ENCODE measurements at places on chromosomes 13 and 19.

DNA sequence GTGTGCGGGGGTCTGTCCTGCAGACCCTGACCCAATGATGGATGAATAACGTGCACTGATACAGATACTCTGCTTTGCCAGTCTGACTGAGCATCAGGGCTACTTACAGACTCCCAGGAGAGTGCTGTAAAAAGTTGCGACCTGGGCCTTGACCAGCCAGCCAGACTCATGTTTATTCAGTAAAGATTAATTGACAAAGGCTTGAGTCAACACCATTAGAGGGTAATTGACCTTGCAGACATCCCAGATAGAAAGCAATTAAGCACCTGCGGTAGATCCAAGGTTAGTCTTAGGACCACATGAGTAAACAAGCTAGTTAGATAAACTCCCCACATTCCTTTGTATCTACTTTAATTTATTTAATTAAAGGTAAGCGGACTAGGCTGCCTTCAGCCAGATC is 10.4 kb downstream of the NUDT19 start:
- peaks cover 68% of the 10 kb centered on the region for H3K36me3 ChIP-seq
- no peak overlapping the region for H3K4me3 ChIP-seq
- no peak overlapping the region for H3K27ac ChIP-seq

DNA sequence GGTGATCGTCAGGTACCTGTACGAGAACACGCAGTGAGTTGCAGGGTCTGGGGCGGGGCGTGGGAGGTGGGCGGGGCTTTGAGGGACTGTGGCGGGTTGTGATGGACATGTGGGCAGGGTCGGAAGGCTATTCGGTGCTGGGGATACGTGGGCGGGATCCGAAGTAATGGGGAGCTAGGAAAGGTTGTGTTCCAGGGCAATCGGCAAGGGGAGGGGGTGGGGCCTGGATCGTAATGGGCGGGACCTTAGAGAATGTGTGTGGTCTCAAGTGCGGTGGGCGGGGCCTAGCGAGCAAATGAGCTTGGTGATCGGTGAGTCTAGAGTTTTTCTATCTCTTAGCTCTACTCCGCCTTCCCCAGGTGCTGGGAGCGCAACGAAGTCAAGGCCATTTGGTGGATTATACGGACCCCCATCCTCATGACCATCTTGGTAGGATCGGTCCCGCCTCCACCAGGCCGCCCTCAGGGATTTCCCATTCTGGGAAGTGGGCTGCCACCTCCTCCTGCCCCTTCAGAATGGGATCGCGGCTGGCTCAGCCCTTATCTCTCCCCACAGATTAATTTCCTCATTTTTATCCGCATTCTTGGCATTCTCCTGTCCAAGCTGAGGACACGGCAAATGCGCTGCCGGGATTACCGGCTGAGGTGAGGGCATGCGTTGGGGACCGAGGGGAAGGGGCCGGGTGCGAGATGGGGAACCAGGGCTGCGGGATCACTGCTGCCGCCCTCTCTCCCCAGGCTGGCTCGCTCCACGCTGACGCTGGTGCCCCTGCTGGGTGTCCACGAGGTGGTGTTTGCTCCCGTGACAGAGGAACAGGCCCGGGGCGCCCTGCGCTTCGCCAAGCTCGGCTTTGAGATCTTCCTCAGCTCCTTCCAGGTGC is 9.6 kb downstream of the GIPR start:
- H3K27me3 ChIP-seq = peaks cover 5% of the 10 kb centered on the region
- peak; percentile 69 for DNase-seq
- H3K4me3 ChIP-seq = peak overlapping the region; percentile 79
- H3K4me1 ChIP-seq = peaks cover 17% of the 10 kb centered on the region
- peaks cover 4% of the 10 kb centered on the region for H3K36me3 ChIP-seq

DNA sequence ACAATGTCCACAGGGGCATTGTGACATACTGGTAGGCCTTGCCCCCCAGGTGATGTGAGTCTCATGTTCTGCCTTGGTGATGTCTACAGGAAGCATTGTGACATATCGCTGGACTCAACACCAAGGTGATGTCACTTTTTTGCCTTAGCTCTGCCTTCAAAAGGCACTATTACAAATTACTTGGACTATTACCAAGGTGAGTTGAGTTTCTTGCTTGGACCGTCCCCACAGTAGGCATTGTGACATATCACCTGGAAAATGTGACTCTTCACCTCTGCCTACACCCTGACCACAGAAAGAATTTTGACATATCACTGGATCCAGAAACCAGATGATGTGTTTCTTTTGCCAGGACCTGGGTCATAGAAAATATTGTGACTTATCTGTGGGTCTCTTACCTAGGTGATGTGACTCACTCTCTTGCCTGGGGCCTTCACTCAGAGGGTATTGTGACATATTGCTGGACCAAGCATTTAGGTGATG is 60.6 kb upstream of the ZNF724 start:
- H3K27ac ChIP-seq = no peak overlapping the region
- no peak for DNase-seq
- H3K4me1 ChIP-seq = no peaks in the 10 kb centered on the region

- H3K36me3 ChIP-seq = peaks cover 25% of the 10 kb centered on the region
Measured at GRCh38 chr19:47111006-47111621, 2.5 kb downstream of the ZC3H4 start.

- no peaks in the 10 kb centered on the region for H3K36me3 ChIP-seq
- no peak for DNase-seq
- H3K4me3 ChIP-seq = no peak overlapping the region
Measured at GRCh38 chr13:24119626-24120508, 40.7 kb upstream of the SPATA13 start.

GRCh38 chr13:75050419-75051046 is 431.4 kb downstream of the TBC1D4 start:
- DNase-seq = no peak
- no peaks in the 10 kb centered on the region for H3K36me3 ChIP-seq
- no peaks in the 10 kb centered on the region for H3K27me3 ChIP-seq
- no peaks in the 10 kb centered on the region for H3K4me1 ChIP-seq

DNA sequence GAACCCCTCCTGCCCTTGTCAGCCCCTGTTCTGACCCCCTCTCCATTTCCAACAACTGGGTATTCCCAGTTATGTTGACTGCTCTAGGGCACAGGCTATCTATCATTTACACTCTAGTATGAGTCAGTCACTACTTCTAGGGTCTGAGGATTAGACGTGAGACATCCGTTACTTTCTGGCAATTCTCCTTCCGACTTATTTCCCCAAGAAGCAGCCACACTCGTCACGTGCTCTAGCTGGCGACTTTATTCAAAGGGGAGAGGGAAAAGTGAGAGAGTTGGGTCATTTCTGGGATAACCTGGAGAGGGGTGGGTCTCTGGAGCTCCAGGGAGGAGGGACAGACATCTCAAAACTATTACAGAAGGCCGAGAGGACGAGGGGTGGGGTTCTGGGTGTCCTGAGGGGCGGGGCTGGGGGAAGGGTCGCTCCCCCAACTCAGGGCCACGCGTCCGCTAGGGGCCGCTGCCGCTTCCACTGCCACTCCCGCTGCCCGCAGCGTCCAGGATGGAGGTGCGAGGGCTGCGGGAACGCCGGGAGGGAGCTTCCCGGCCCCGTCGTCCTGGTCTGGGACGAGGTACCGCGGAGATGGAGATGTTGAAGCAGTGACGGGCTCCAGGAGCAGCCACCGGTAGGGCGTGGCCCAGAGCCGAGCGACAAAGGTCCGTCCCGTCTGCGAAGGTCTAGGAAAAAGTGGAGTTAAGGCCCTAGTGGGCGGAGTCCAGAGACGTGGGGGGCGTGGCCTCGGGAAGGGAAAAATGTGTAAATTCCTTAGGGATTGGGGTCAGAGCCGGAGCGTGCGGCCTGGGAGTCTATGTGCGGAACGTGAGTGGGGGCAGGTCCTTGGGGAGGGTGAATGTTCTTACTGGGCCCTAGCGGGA is 8.9 kb downstream of the RTBDN start:
- peaks cover 26% of the 10 kb centered on the region for H3K27me3 ChIP-seq
- no peak for DNase-seq
- H3K27ac ChIP-seq = no peak overlapping the region
- H3K4me1 ChIP-seq = peaks cover 11% of the 10 kb centered on the region
- H3K36me3 ChIP-seq = no peaks in the 10 kb centered on the region
- peak overlapping the region; percentile 31 for H3K4me3 ChIP-seq

DNA sequence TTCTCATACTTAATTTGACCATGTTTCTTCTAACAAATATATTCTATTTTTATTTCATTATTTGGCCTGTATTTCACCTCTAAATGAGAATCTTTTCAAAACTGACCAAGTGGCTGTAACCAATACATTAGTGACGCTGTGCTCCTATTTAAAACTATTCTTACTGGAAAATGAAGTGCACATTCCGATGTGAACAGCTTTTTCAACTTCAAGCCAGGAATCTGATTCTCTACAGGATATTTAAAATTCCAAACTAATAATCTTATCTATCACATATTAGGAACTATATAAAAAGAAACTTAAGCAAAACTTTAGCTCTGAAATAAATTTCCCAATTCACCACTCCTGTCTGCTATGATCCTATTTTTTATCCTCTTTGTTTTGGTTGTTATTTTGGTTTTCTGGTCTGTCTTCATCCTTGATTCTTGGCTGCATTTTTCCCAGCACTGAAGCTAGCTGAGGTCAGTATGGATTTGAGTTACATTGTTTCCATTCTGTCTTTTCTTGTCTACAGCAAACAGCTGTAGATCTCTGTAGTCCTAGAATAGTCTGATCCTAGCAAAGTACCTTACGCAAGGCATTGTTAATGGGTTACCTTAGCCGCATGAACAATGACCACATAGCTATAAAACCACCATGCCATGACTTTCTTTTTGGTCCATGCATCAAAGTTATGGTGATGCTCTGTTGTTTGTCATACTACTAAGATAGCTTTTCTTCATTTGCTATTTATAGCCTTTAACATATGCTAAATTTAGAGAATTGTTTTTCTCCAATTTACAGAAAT is 748.6 kb upstream of the SPRY2 start:
- no peaks in the 10 kb centered on the region for H3K36me3 ChIP-seq
- no peaks in the 10 kb centered on the region for H3K27me3 ChIP-seq
- H3K4me3 ChIP-seq = no peak overlapping the region
- H3K4me1 ChIP-seq = no peaks in the 10 kb centered on the region
- no peak for DNase-seq

DNA sequence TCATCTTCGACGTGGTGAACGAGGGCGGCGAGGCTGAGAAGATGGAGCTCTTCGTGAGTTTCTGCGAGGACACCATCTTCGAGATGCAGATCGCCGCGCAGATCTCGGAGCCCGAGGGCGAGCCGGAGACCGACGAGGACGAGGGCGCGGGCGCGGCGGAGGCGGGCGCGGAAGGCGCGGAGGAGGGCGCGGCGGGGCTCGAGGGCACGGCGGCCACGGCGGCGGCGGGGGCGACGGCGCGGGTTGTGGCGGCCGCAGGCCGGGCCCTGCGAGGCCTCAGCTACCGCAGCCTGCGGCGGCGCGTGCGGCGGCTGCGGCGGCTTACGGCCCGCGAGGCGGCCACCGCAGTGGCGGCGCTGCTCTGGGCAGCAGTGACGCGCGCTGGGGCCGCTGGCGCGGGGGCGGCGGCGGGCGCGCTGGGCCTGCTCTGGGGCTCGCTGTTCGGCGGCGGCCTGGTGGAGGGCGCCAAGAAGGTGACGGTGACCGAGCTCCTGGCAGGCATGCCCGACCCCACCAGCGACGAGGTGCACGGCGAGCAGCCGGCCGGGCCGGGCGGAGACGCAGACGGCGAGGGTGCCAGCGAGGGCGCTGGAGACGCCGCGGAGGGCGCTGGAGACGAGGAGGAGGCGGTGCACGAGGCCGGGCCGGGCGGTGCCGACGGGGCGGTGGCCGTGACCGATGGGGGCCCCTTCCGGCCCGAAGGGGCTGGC is 52.6 kb downstream of the MAP4K1 start:
- H3K27ac ChIP-seq = no peak overlapping the region
- no peak for DNase-seq
- peaks cover 4% of the 10 kb centered on the region for H3K36me3 ChIP-seq

Data from activated T-helper 1 cell treated with anti-CD3 and anti-CD28 coated beads, Interleukin-12 subunit alpha, Interleukin-12 subunit beta, Interleukin-2, Interleukin-4 antibody, amounts not matched to agents 30 ng/mL and 10 ng/mL and 1 ng/mL, durations not matched to agents 14 hours and 24 hours and 36 hours (primary cell).